ENCODE measurements at places on chromosomes 7 and 10.

DNA sequence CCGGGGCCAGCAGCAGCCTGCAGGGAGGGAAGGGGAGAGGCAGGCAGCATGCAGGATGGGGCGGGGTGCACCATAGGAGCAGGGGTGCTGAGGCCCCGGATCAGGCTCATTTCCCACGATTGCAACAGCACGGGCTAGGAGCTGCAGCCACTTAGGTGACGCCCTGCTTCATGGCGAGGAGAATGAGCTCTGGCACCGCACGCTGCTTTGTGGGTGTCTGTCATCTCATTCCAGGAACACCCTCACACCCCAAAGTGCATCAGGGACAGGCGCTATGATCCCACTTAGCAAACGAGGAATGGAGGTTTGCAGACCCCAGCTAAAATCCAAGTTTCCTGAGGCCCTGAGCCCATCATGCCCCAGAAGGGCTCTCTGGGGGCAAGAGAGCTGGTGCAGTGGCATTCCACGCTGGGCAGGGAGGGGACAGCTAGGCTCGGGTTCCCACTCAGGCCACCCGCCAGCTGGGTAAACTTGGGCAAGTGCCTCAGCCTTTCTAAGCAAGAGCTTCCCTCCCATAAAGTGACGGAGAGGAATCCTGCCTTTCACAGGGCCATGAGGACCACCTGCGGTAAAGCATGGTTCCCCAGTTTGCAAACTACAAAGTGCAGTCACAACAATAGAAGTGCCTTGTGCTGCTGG is 9.3 kb downstream of the KCNH2 start:
- peak; percentile 10 for DNase-seq

GRCh38 chr7:2993868-2994267 is 49.8 kb downstream of the CARD11 start:
- no peak for DNase-seq

DNA sequence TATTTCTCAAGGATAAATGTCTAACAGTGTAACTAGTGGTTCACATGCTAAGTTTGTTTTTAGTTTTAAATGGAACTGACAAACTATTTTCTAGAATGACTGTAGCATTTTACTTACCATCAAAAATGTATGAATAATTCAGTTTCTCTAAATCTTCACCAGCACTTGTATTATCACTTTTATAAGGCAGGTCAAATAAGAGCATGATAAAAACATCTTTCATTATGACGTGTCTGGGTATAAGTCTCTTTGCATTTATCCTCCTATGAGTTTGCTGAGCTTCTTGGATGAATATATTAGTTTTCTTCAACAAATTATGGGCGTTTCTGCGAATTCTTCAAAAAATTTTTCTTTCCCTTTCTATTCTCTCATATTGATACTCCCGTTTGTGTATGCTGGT is 19.9 kb downstream of the ZNF33B start:
- DNase-seq = no peak

GRCh38 chr10:120982507-120982906 is 131.3 kb downstream of the WDR11 start:
- DNase-seq = no peak

- no peak for DNase-seq
These were observed 3.7 kb upstream of the ELMO1 start for GRCh38 chr7:37452346-37452745.

DNA sequence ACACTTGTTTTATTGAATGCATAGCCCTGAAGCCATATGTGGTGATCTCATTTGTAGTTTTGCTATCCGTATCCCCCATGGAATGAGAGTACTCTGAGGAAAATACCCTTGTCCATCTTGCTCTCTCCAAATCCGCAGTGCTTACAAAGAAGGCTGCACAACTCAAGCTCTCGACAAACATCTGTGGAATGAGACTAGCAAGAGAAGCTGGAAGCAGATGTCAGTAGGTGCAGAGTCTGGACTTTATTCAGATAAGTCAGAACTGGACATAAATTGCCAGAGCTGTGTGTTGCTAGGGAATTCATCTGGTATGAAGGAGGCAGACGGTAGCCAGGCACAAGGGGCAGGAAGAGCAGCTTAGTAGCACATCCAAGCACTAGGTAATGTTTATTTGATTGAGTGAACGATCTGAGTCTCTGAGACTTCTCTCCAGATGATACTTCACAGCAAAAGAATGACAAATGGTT is 1046.2 kb downstream of the XPNPEP1 start:
- DNase-seq = no peak

- DNase-seq = no peak
These were observed 138.3 kb downstream of the CYP26A1 start for GRCh38 chr10:93211991-93212390.

GRCh38 chr10:99233000-99233688 is 2.5 kb downstream of the HPSE2 start:
- DNase-seq = no peak

- DNase-seq = no peak
These were observed 22.4 kb upstream of the MICU1 start for GRCh38 chr10:72648301-72648700.

- DNase-seq = no peak
These were observed 176.2 kb downstream of the PRKAG2 start for GRCh38 chr7:151700586-151701165.

DNA sequence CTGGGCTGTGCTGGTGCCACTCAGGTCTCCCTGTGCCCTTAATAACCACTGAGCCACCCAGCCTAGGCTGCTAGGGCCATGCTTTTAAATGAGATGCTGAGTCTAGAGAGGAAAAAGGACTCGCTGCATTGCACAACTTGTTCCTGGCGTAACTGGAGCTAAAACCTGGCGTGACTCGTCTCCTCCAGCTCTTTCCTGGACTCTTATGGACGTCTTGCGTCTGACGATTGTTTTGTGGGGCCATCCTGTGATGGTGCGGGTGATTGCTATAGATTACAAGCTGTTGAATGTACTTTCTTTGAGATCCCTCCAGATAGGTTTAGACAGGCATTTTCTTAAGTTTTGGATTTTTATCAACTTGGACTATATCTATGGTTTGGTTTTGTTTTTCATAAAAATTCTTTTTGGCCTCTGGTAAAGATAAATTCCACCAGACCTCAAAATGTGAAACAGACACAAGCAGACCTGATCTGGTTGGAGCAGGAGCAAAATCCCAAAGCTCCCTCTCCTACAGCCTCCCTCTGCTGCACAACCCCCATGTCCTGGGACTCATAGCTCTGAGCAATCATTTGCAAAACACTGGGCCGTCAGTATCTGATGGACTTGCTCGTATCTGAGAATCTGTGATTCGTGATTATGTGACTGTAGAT is 230.3 kb downstream of the ARHGAP12 start:
- no peak for DNase-seq

DNA sequence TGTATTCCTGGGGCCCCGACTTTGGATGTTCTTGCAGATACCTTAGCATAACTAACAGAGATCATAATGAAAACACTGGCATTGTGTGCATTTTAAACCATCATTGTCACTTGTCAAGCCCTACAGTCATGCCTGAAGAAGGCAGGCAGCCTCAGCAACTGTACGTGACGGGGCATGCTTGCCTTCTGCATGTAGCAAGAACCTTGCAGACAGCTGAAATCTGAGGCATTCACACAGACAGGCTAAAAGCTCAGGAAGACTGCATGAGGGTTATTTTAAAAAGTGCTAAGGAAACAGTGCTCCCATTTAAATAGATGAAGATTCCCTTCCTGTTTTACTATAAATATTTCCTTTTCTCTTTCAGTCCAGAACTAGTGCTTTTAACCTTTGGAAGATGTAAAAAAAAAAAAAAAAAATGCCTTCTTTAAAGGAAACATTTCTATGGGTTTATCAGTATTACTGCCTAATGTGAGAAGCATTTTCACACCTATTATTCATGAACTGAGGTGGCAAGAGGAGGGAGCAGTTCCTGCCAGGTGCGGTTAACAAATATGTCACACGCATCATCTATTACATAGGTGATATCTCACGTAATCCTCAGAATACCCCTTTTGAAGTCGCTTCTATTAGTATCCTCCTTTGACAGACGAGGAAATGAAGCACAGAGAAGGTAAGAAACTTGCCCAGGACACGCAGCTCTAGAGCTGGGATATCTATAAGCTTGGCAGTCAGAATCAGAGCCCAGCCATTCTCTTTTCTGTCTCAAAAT is 88.1 kb downstream of the PRKCQ start:
- DNase-seq = no peak

DNA sequence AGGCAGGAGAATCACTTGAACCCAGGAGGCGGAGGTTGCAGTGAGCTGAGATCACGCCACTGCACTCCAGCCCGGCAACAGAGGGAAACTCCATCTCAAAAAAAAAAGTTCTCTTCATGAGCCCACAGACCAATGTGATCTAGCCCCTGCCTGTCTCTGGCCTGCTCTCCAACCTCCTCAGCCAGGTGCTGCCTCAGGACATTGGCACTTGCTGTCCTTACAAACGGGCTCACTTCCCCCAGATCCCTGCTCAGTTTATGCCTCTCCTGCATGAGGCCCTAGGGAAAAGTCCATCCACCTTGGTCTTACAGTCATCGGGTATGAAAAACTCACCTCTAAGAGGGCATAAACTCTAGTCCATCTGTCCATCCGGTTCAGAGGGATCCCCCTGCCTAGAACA is 32.5 kb downstream of the TNS3 start:
- DNase-seq = no peak

DNA sequence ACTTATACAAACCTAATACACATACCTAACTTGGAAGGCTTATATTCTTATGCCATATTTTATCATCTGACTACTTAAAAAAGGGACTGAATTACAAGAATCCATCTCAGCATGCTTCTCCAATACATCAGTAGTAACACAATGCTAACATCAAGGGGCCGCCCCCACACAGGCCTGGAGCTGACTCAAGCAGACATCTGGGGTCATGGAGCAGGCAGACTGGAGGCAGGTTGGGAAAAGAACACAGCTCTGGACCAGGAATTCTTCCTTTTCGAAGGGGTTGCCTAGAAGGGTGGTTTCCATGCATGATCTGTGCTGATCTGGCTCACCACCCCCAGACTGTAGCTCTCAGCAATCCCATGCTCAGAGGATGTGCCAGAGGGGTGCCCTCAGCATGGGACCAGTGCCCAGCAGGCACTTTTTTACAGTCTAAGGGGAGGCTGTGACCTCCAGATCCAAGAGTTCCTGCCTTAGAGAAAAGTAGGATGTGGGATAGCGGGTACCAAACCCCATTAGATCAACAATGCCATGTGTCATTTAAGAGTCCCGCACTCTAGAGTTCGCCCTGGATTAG is 26.1 kb upstream of the DUSP5 start:
- no peak for DNase-seq

GRCh38 chr7:18338910-18339523 is 156.5 kb upstream of the HDAC9 start:
- DNase-seq = no peak

GRCh38 chr10:43845121-43845520 is 196.4 kb upstream of the ZNF32 start:
- DNase-seq = no peak
